ENCODE measurements at places on chromosomes 1 and 21. TPM values are rescaled to one million over a fixed set of nuclear protein-coding genes. Genes with fewer than 3 reads are reported as not detected.

- DNase-seq: no peak
Observed at GRCh38 chr21:33023574-33024200, 2.0 kb upstream of the OLIG2 start.

DNA sequence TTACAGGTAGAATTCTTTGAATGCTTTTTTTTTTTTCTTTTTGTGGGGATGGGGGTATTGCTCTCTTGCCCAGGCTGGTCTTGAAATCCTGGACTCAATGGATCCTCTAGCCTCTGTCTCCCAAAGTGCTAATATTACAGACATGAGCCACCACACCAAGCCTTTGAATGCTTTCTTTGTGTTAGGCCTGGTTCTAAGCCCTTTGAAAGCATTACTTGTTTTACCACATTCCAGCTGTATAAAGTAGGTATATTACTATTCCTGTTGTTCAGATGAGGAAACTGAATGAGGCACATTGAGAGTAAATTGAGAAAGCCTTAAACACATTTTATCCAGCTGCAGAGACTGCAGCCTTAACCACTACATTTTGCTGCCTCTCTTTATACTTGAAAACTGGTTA, 841.8 kb upstream of the ADGRL4 start:
- no peak for DNase-seq

GRCh38 chr1:1183221-1183747, 9.6 kb downstream of the TTLL10 start:
- DNase-seq: no peak

- DNase-seq: no peak
Observed at GRCh38 chr1:180630408-180631193, 1.2 kb upstream of the XPR1 start.

- DNase-seq: no peak
Observed at GRCh38 chr21:27476696-27477095, 509.8 kb upstream of the ADAMTS5 start.

DNA sequence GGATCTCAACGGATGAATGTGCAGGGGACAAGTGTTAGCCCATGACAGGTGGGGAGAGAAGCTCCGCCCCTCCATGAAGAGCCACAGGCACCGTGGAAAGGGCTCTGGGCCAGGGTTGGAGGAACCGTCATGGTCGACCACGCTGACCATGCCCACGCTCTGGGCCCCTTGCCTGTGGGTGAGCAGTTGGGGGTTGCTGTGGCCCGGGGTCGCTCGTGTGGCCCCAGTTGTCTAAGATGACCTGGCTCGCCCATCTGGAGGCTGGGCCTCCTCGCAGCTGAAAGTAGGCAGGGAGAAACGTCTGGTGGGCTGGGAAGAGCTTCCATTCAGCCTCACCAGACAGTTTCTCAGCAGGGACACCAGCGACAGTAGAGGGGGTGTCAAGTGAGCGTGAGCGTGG, 13.1 kb upstream of the UTS2 start:
- DNase-seq: no peak

GRCh38 chr1:1677718-1678580, 14.6 kb downstream of the SLC35E2B start:
- no peak for DNase-seq

GRCh38 chr21:38139380-38140168, 117.2 kb upstream of the KCNJ15 start:
- DNase-seq: no peak

DNA sequence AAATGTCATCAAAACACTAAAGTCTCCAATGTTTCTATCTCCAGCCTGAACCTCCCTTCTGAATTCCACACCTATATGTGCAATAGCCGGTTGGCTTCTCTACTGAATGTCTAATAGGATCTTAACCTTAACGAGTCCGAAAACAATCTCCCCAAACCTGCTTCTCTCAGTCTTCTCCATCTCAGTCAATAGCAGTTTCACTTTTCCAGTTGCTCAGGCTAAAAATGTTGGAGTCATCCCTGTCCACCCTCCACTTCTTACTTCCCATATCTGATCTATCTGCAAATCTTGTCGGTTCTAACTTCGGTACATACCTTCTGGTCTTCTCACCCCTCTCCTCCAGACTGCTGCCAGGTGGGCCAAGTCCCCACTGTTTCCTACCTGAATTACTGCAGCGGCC, 25.5 kb upstream of the CITED4 start:
- no peak for DNase-seq

- DNase-seq: no peak
Observed at GRCh38 chr1:151369621-151370048, 2.9 kb downstream of the SELENBP1 start.

GRCh38 chr1:20823845-20824244, 36.7 kb upstream of the HP1BP3 start:
- no peak for DNase-seq

- DNase-seq: no peak
Observed at GRCh38 chr1:160997323-160998038, 23.5 kb downstream of the F11R start.

The C1orf115 gene
- total RNA-seq: 9.8 TPM

The MMEL1 gene
- total RNA-seq: 0.64 TPM

The KCNN3 gene
- total RNA-seq: 0.36 TPM

The PIK3R3 gene
- 55.4 TPM for total RNA-seq
